AG08395 (cell line): ENCODE measurements at places on chromosomes 12 and 14.

- peak; percentile 4 for DNase-seq
Measured at GRCh38 chr14:63672417-63673180, 30.9 kb upstream of the WDR89 start.

GRCh38 chr12:91507754-91508153 lies 325.1 kb upstream of the DCN start:
- DNase-seq = no peak

DNA sequence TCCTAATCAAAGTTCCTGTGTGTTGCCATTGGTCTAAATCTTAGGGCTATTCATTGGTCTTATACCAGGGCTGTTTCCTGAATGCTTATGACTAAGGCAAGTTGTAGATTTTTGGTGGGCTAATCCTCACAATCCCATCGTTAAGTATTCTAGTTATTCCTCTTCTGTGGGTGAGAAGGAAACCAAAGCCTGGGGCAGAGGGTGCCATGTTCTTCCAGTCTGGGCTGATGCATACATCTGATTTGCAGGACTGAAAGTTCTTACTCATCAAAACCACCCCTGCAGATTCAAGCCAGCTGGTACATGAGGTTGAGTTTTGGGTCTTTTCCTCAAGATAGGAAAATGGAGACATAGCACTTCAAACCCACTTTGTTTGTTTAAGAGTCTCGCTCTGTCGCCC lies 25.7 kb downstream of the PPP1CC start:
- no peak for DNase-seq

- no peak for DNase-seq
Measured at GRCh38 chr12:130423991-130424857, 86.5 kb downstream of the PIWIL1 start.

GRCh38 chr12:46794593-46795190 lies 31.1 kb downstream of the SLC38A4 start:
- DNase-seq = no peak

- DNase-seq = no peak
Measured at GRCh38 chr12:122846622-122847515, 11.6 kb downstream of the HIP1R start.

DNA sequence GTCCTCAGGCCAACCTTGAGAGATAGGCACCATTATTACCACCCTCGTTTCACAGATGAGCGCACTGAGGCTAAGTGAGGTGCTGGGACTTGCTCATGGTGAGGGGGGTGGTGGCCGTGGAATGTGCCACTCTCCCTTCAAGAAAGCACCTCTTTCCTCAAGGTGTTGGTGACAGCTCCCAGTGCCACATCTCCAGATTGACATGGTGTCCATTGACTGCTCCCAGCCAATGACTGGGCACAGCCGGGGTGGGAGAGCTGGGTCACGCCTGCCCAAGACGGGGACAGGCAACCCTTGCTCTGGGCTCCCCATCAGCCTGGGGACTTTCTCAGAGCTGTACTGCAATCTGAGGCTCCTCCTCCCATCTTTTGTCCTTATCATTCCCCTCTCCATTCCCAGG lies 21.0 kb upstream of the MYL2 start:
- DNase-seq = no peak

DNA sequence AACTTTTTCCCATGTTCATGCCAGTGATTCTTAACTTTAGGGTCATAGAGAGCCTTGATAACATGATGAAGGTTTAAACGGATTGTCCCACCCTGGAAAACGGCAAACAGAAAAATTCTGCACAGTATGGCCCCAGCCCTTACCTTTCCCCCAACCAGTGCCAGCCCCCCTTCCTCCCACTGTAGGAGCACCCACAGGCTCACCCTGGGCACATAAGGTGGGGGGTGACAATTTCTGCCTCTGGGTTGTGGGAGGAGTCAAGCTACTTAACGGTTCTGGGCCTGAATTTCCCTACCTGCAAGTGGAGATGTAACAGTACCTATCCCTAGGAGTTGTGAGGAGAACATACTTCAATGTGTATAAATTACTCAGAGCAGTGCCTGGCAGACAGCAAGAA lies 18.0 kb downstream of the XRCC3 start:
- DNase-seq = no peak

GRCh38 chr12:121248622-121249021 lies 38.7 kb downstream of the P2RX4 start:
- no peak for DNase-seq

GRCh38 chr12:63753743-63754142 lies 26.0 kb upstream of the RXYLT1 start:
- no peak for DNase-seq

DNA sequence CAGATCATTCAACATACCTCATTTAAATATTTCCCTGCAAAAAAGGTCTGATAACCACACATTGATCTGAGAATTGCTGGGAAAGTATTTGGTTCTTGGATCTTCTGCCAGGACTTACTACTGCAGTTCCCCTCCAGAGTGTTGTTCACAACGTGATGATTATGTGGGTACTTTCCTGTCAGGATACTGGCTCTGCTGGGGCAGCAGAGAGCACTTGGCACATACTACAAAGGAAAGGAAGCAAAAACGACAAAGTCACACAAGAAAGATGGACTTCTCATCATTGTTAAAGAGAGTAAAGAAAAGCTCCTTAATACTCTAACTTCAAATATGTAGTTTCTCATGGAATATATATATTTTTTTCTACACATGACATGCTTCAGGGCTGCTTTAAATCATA lies 11.5 kb downstream of the GNS start:
- no peak for DNase-seq

- no peak for DNase-seq
Measured at GRCh38 chr12:3624273-3624672, 128.6 kb downstream of the CRACR2A start.

DNA sequence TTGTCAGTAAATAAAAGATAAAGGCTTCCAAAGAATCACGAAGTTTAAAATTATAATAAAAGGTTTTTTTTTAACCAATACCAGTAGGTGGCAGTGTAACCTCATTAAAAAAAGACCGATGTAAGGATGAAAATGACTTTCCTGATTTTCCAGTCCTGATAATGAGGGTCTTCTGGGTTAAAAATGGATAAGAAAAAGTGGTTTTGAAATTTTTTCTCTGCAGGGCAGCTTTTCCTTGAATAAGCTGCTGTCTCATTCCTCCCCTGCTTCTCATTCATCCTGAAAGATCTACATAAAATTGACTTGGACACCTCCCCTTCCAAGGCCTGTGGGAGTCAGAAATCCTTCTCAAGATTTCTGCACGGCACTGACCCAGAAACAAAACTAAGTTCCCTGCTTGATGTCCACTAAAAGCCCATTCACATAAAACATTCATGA lies 58.9 kb upstream of the FBXO33 start:
- peak; percentile 38 for DNase-seq

GRCh38 chr14:50928002-50928635 lies 16.2 kb downstream of the PYGL start:
- DNase-seq = peak; percentile 84

DNA sequence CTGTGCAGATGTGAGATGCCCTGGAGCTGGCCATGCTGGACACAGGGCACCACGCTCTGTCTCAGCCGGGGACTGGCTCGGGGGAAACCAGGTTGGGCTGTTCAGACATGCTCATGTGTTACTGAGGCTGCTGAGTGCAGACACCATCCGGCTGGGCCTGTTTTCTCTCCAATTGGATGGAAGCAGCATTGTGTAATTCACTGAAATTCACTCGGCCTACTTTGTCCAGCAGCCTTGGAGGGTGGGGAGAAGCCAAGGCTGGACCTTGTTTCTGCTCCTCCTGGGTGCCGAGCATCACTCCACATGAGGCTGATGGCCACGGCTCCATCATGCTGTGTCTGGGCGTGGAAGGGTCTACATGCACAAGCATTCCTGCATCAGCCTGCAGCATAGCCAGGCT lies 130.7 kb downstream of the SMOC1 start:
- no peak for DNase-seq

DNA sequence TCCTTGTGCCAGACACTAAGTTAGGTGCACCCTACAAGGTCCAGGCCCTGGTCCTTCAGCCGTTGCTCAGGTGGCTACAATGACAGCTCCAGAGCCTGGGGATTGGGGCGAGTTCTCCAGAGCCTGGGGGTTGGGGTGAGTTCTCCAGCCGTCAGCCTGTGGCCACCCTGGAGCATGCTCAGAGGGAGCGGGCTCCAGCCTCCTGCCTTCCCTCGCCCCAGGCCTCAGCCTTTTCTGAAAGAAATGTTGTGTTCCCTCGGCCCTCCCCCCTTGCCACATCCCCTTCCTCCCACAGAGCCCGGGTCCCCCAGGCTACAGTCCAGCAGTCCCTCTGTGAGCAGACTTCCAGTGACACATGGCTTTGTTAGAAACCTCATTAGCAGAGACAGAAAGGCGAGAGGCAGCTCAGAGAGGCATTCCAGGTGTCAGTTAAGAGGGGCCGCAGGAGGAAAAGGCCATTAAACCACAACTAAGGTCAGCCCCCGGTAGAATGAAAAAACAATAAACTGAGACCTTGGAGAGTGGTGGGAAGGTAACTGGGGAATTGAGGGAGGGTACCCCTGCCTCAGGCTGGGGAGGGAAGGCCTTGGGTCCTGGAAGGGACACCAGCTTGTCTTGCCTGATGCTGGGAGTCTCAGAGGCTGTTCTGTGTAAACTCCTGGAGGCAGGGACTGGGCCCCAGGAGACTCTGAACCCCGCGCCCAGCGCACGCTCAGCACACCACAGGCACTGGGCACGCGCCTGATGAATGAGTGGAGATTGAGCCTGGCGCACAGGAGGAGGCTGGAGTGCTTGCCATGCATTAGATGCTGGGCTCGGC lies 23.1 kb upstream of the COL2A1 start:
- DNase-seq = no peak

DNA sequence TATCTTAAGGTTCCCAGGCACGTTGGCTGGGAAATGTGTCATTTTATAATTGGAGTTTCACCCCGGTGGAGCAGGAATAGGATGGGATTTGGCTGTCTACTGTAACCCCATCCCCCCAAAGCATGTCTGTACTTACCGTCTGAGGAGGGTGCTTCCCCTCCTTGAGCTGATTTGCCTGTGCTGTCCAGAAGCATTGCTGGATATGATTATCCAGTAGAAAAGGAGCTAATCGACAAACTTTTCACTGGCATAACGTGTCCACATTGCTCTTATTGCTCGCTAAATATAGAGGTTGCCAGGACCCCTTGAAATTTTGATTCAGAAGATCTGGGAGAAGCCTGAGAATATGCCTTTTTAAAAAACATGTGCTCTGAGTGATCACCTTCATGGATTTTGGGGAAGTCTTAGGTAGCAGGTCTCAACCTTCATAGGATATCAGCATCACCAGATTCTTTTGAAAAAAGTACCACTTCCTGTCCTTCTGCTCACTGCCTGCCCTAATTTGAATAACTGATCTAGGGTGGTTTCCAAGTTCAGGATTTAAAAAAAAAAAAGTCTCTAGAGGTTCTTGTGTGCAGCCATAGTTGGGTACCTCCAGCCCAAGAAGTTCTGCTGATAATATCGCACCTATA lies 80.4 kb upstream of the KCNA1 start:
- DNase-seq = no peak

DNA sequence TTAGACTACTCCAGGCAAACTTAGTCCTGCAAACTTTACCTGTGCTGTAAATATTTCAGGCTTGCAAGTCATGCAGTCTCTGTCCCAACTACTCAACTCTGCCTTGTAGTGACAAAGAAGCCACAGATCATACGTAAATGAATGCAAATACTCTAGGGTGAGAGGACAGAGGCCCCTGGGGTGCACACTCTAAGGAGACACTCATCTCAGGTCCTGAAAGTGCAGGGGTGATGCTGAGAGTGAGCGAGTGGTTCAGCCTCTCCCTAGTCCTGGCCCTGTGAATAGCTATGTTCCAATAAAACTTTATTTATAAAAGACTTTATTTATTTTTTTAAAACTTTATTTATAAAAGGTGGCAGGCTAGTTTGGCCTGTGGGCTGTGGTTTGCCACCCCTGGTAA lies 34.9 kb downstream of the HCAR2 start:
- no peak for DNase-seq

DNA sequence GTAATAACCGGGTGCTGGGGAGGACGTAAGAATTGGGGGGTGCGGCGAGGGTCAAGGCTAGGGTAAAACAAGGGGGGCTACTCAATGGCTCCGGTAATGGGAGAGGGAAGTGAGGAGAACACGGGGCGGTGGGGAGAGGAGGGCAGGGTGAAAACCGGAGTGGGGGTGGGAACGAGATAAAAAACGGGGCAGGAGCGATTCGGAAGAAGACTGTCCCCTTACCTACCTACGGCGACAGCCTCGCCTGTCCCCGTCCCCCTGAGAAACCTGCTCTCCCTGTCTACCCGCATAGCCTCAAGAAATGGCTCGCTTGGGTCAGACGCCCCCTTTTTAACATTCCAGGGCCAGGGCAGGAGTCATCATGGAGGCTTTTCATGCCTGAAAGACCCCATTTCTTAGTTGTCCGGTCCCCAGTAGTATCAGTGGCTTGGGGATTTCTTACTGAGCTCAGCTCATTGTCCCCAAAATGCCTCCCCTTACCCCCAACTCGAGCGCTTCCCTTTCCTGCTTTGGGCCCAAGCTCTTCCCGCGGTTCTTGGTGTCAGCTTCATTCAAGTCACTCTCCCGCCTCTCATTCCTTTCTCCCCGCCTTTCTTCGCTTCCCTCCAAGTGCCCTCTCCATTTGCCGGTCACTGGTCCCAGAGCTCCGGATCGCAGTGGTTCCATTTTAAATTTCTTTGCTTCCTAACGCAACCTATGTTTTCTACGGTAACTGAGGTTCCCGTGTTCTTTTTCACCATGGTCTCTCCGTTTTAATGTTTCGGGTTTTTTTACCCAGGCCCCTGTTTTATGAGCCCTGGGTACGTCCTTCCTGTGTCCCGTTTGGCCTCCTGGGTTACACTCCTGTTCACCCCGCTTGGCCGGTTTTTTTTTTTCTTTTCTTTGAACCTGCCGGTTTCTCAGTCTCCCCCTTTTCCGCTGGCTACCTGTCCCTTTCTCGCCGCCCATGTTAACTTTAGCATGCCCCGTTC lies 1.2 kb upstream of the WSB2 start:
- DNase-seq = peak; percentile 84

- DNase-seq = no peak
Measured at GRCh38 chr12:128168273-128168672, 98.7 kb upstream of the TMEM132C start.

- DNase-seq = no peak
Measured at GRCh38 chr12:123187637-123188036, 36.7 kb upstream of the PITPNM2 start.

- DNase-seq = no peak
Measured at GRCh38 chr12:4140581-4141301, 132.8 kb upstream of the CCND2 start.

DNA sequence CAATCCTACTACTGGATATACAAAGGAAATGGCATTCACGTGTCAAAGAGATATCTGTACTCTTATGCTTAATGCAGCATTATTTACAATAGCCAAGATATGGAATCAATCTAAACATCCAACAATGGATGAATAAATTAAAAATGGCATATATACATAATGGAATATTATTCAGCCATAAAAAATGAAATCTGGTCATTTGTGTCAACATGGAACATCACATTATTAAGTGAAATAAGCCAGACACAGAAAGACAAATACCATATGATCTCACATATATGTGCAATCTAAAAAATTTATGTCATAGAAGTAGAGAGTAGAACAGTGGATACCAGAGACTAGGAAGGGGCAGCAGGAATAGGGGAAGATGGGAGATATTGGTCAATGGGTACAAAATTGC lies 228.8 kb upstream of the TBX3 start:
- DNase-seq = no peak

GRCh38 chr12:130952171-130952954 lies 1.3 kb upstream of the ADGRD1 start:
- DNase-seq = no peak

GRCh38 chr12:93889516-93890212 lies 212.5 kb downstream of the CRADD start:
- DNase-seq = no peak
